Activated CD4-positive, CD25-positive, alpha-beta regulatory T cell (primary cell): ENCODE measurements at places on chromosomes 7 and 10.
A peak's percentile ranks its signal among the peaks of the same experiment; 100 is the strongest.

GRCh38 chr10:119705434-119705831 is 20.4 kb upstream of the INPP5F start:
- peak; percentile 19 for DNase-seq

DNA sequence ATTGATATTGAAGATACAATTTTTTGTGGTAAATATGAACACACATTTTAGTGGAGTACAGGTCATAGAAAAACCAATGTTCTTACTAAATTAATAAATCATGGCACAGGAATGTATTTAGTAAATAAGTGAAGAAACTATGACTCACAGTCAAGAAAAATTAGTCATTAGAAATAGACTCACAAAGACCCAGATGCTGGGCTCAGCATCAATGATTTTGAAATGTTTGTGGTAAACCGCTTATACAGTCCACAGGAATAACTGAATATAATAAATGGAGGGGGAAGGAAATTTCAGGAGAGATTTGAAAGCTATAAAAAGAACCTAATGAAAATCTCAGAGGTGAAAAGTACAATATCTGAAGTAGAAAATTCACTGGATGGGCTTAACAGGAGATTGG is 138.3 kb upstream of the ADCY1 start:
- no peak for DNase-seq

GRCh38 chr10:77571490-77571889 is 66.1 kb downstream of the KCNMA1 start:
- DNase-seq: no peak

GRCh38 chr7:138625849-138626230 is 75.3 kb downstream of the SVOPL start:
- DNase-seq: no peak
